Fibroblast of gingiva (primary cell): ENCODE measurements at places on chromosomes 1 and 21.

DNA sequence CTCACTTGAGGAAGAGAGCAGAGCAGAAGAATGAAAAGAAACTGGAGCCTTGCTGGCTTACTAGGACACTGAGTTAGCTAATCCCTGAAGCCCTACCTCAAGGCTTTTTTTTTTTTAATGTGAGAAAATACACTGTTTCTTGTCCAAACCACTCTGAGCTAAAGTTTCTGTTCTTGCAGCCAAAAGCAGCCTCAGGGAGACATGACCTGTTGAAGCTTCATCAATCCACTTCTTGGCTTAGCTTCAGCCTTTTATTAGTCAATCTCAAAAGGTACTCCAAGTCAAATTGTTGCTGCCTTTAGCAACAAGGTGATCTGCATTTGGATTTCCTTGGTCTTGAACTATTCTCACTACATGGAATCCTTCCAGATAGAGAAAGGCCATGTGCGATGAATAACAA is 33.7 kb downstream of the CCDC185 start:
- DNase-seq, result no peak

GRCh38 chr1:12715896-12716437 is at the start of gene AADACL3:
Gene AADACL3 (plus strand): TSS chr1:12716110. CDS start chr1:12716177, 67 bp downstream.
- DNase-seq, result no peak

DNA sequence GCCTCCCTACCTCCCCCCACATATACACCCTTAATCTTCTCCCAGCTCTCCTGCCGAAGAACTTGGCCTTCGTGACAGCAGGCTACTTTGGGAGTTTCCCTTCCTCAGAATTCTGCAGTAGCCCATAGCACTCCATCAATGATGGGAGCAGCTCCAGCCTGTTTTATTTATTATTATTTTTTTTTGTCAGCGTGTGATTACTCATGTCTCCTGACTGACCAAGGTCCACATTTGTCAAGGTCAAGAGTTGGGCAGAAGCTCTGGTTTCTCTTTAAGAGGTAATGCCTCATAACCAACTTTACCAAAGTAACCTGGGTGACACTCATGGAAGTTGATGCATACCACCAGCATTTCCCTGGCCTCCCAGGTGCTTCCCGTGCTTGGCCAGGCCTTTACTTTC is 125.4 kb downstream of the ZZZ3 start:
- no peak for DNase-seq

DNA sequence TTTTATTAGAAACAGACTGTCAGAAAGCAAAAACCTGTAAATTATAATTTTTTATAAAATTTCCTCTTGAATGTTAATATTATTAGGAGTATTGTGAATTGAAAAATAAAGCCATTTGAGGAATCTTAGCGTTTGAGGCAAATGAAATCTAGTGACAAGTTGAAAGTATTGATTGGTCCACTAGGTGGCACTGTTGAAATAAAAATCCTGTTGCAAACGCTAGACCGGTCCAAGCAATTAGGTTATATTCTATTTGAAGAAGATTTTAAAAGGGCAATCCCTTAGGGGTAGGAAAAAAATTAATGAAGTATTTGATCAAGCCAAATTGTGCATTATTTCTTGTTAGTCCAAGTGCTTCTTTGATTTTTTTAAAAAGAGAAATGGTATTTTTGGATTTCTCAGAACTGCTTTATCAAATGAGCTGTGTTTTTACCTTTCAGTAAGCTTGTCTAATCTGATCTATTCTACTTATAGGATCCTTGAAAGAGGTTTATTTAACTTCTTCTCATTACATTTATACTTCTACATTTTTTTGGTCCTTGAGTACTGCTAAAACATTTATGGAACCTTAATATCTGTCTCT is 57.7 kb downstream of the ATG4C start:
- DNase-seq, result peak; percentile 57

GRCh38 chr1:215651867-215652266 is 84.8 kb downstream of the KCTD3 start:
- no peak for DNase-seq

- DNase-seq, result no peak
Observed at GRCh38 chr1:233326319-233326718, 1.2 kb upstream of the MAP3K21 start.

DNA sequence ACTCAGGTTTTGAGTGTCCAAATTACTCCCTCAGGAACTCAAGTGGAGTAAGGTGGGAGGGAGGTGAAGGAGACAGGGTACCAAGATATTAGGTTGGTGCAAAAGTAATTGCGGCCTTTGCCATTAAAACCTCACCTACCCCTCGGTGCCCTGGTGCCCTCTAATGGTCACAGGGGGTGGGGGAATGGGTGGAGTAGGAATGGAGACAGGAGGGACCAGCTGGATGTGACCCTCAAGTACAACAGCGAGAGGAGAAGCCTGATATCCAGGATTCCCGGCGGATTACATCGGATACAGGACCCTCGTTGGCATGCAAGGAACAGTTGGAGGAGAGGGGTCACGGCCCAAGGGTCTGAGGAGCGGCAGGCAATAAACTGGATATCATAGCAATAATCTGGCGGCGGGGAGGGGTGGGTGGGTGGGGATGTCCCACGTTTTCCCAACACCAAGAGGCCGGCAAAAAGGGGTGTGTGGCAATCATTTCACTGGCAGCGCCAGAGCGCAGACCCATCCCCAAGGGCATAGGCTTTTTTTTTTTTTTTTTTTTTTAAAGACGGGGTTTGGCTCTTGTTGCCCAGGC is 4.3 kb upstream of the ZBTB7B start:
- DNase-seq, result no peak

DNA sequence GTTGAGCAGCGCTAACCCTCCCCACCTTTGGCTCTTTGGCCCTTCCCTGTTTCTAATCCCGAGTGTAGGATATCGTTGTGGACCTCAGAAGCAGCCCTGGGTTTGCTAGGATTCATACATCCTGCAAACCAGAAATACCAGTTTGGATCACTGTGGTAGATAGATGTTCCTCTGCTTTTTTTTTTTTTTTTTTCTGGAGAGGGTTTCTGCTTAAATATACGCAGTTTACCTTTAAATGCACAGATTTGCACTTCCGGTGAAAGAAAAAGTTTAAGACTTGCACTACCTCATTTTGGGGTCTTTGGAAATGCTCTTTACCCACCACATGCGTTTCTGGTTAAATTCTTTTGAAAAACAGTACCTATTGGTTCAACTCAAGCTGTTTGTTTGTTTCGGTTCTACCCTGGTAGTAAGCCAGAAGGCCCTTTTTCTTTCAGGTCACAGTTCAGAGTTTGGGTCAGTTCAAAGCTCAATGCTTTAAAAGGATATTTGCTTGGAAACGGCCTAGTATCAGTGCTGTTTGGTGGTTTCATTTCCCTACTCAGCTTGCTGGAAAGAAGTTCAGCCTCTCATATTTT is 908 bp downstream of the DDI2 start:
- DNase-seq, result no peak

DNA sequence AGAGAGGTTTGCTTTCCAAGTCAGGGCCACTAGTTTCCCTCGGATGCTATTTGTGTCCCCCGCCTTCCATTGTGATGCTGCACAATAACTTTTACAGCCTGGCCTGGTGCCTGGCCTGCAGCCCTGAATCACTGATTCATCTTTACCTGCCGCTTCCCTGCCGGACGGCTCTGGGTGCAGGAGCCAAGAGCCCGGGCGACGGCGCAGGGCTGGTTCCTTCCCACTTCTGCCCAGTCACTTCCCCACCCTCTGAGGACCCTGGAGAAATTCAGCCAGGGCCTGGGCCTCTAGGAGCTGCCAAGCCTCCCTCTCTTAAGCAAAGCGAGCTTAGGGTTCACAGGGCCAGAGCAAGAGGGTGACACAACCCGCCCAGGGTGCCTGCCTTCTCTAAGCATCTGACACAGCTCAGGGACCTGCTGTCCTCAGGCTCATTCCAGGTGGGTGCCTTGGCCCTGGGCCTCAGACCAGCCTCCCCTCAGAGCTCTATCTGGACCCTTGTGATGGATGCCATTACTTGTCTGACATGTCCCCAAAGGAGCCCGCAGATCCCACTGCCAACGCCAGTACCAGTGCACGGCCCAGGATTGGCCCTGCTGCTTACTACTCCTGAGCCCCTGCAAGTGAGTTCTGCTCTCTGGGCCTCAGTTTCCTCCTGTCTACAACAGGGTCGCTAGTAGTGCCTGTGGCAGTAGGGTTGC is 381.0 kb upstream of the VAMP3 start:
- DNase-seq, result no peak

DNA sequence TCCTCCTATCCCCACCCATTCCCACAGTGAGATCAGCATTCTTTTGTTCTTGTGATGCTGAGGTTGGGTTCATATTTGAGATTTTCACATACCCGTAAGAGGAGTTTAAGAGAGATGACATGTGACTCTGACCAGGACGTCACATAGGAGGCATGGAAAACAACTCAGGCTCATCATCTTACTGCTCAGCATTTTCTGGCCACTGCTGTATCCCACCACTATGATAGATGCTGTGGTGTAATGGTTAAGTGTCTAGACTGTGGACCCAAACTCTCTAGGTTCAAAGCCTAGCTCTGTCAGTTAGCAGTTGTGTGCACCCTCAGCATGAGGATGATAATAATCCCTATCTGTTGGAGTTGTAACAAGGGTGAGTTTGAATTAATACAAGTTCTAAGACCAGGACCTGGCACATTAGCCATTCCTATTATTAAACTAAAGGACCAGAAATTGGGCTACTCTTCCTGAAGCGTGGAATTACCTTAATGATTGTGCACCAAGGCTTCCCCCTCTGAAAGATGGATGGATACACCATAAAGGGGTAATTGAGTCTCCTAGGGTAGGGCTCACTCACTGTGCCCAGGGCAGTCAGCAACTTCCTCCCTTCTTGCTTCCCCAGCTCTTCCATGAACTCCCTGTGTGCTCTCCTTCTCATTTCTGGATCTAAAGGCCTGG is 40.9 kb downstream of the LGR6 start:
- no peak for DNase-seq

DNA sequence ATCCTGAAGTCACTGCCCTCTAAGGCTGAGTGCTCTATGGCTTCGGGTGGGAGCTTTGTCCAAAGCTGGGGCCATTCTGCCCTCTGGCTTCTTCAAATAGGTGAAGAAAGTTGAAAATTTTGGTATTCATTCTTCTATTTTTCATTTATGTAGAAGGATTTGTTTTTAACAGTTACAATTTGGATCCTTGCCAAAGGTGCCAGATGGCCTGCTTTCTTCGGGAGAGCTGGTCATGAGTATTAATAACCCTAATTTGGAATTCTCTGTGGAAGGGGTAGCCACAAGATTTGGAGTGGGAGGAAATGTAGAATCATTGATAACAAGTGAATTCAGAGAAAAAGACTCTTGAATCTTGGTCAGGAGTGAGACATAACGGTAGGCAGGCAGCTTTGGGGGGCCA is 370.4 kb upstream of the ST6GALNAC5 start:
- DNase-seq, result no peak

GRCh38 chr1:163174524-163175437 is 27.9 kb downstream of the RGS5 start:
- peak; percentile 71 for DNase-seq

DNA sequence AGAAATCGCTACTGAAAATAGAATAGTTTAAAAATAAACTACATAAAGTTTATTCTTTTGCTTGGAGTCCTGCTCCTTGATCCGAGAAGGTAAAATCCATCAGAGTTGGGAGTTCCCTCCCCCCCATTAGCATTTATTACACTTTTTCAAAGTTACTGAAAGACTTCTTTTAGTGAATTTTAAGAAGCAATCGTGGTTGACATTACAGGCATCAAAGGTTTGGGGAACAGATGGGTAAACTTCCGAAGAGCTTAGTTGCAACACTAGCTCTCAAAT is 31.0 kb upstream of the NFIA start:
- no peak for DNase-seq

DNA sequence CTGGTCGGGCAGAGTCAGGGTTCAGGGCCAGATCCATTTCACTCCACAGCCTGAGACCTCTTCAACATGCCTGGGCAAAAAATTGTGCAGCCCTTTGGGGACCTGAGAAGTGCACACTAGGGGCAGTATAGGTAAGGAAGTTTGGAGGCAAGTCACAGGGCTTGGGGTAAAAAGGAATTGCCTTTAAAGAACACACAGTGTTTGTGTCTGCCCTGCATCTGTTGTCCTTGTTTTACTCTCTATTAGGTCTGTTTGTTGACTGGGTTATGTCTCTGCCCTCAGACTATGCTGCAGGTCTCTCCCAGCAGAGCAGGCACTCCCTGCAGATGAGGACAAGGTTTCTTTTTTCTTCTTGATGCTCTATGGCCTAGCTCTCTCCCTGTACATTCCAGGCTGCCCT is 22.0 kb downstream of the LDLRAD2 start:
- no peak for DNase-seq

- no peak for DNase-seq
Observed at GRCh38 chr1:208531003-208531750, 287.0 kb upstream of the PLXNA2 start.

GRCh38 chr21:15130326-15130725 is 65.5 kb upstream of the NRIP1 start:
- no peak for DNase-seq

DNA sequence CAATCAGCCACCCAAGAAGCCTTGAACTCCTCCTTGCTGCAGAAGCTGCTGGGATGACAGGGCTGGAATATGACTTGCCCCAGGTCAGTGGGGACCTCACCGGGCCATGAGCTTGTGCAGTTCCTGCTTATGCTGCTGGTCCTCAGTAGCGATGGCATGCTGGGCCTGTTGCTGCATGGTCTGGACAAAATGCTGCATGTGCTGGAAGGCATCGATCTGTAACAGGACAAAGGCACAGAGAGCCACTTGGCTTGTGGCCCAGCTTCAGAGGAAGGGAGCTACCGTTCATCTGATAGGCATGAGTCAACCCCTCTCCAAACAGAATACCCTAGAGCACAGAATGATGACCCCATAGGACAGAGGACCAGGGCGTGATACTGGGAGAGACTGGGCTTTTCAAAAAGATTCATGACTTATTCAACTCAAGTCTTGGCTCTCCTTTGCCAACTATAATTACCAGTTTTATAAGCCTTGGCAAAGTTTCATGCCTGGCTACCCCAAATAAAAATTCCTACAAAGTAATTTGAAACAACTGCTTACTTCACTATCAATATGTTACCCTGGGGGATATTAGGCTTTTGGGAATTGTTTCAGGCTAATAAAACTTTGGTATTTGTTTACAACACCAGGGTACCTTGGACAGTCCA is 34.7 kb upstream of the EXOSC10 start:
- DNase-seq, result peak; percentile 34

DNA sequence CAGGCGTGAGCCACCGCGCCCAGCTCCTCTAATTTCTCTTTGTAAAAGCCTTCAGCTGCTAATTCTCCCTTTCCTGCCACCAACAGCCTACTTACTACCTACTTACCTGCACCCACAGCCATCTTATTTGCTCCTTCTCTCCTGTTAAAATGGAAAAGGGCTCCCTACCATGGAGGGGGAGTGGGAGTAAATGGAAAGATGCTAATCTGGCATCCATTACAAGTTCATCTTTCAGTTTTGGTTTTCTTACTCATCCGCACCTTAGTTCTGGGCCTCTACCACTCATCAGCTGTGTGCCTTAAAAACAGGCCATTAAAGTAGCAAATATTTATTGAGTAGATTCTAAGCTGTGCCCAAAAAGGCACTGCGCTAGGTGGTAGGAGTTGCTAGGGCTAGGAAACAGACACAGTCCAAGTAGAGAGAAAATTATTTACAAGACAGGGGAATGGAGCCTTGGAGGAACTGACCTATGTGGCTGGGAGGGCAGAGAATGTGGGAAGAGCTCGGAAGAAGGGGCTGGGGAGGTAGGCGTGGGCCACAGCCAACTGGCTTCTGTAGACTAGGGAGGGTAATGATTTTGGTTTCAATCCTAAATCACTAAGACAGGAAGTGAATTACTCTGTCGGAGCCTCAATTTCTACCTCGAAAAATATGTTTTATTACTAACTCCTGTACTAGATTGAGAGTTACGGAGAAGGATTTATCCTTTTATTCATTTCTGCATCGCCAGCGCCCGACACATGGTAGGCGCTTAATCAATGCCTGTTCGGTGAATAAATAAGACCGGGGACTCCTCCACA is 685 bp upstream of the DDI2 start:
- DNase-seq, result no peak
